ENCODE measurements at places on chromosomes 7 and 10.

DNA sequence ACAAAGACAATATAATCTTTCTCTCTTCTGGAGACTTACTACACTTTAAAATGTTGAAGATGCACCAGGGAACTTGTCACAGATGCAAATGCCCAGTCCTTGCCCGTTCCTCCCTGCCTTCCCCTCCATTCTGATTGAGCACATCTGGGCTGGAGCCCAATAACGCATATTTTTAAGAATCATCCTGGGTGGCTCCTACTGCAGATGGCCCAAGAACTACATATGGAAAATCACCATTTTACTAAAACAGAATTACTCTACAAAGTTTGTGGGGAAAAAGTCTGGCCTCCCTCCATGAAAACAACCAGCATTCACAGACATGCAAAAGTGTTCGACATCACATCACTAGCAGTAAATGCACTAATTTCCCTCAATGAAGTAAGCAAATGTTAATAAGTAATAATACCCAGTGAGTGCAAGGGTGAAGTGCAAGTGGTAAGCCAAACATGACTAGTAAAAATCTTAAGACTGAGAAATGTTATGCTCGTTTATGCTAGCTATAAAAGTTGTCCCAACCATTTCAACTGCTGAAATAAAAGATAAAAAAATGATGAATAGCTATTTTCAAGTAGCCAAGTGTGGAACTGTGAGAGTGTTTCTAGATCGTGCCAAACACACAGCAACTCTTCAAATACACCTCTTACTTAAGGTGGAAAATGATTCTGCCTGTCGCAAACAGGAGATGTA, 43.5 kb downstream of the TSPAN12 start:
- no peak for ATAC-seq

DNA sequence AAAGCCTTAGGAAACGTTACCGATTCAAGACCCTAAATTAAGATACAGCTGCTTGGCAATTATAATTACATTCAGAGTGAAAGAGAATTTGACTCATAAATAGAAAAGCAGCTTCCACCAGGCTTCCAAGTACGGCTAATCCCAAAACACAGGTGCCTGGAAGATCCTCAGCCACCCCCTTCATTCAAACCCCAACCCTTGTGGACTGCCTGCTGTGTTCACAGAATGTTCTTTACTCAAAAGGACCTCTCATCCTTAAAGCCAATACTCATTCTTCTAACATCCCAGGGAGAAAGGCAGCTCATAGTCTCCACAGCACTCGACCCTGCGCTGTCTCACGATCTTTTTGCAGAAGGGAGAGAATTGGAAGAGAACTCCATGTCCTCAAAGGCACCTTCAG, 32.9 kb downstream of the RNF32 start:
- ATAC-seq, result no peak

- no peak for ATAC-seq
Observed at GRCh38 chr7:109259151-109259550, 689.5 kb downstream of the DNAJB9 start.

DNA sequence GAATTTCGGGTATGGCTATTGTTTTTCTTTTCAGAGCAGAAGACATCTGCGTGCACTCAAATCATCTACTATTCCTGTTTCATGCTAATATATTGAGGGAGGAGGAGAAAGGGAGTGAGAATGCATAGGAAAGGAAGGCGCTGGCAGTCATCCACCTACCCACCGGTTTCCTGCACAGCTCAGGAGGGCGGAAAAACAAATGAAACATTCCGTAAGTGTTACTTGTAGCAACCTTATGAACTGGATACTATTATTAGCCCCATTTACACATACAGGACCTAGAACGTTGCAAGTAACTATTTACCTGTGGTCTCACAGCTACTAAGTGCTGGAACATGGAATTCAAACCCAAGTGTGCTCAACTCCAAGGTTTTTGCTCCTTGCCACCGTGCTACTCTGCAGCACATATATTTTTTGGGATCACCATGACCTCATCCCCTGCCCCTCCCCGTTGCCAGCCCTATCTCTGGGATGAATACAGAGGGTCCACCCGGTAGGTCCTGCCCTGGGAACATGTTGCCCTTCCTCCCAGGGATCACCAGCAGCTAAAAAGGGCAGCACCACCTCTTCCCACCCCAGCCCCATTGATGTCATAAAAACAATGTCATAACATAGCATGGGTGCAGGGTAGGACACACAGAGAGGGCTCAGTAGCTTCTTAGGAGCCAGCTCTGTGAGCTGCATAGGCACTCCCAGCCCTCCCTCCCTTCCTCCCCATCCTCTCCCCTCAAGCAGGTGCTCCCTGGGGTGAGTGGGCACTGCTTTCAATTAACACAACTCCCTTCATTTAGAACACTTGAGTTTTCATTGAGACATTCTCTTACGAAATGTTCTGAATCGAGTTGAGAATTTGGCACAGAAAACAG, 16.9 kb downstream of the GFRA1 start:
- no peak for ATAC-seq

DNA sequence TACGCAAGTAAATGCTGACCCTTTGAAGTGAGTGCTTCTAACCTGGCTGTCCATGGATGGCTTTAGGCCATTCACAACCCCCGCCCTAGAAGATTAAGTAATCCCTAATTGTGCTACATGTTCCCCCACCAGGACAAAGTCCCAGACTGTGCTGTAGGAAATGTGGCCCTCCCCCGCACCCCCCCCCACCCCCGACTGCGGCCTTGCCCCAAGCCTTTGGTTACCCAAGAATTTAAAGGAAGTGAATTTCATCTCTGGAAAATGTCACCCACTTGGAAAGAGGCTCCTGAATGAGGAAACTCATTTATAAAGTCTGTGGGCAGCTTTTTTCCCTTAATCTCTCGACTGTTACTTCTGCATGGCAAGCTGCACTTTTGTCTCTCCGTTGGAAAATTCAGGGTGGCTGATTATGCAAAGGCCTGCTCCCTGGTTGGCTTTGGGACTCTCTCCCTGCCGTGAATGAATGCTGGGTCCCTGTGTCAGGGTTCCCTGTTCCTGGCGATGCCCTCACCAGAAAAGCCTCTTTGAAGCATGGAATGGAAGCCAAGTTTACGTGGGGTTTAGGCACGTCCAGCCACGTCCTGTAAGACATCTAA, 31.4 kb upstream of the AQP1 start:
- no peak for ATAC-seq

DNA sequence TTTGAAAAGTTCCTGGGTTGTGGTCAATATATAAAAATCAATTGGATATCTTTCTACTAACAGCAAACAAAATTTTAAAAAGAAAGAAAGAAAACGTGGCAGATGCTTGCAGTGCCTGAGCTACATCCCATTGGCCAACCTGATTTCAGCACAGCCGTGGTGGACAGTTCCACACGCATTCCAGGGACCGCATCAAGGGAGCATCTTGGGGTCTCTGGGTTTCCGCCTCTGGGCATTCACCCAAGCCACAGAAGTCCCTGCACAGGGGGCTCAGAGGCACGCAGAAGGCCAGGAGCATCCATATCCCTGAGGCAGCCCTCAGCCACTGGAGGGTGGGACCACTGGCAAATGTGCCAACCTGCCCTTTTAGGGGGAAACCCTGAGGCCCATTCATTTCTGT, 254.5 kb upstream of the RNF32 start:
- ATAC-seq, result no peak

DNA sequence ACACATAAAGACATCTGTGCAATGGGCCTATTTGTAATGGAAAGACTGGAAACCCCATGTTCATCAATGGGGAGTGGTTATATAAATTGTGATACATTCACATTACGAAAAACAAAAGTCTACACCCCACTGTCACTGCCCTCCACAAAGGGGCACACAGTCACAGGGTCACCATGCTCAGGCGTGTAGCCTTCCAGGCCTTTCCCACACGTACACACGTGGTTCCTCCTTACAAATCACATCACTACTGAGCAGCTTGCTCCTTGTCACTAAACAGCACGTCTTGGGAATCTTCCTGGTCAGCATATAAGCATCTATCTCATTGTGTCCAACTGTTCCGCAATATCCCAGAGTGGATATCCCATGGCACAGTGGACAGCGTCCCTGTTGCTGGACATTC, 163.1 kb downstream of the SLIT1 start:
- no peak for ATAC-seq

- ATAC-seq, result no peak
Observed at GRCh38 chr7:106681815-106682495, 21.0 kb upstream of the CCDC71L start.

DNA sequence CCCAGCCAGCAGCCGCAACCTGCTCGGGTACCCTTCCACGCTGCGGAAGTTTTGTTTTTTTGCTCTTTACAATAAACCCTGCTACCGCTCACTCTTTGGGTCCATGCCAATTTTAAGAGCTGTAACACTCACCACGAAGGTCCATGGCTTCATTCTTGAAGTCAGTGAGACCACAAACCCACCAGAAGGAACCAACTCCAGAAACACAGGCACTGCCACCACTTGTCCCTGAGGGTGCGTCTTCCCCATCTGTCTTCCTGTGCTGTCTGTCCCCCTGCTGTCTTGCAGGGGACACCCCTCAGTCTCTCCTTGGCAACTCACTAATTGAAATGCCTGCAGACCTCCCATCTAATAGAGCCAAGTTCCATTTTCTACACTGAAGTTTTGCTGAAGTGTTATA, 48.5 kb upstream of the RSU1 start:
- no peak for ATAC-seq

DNA sequence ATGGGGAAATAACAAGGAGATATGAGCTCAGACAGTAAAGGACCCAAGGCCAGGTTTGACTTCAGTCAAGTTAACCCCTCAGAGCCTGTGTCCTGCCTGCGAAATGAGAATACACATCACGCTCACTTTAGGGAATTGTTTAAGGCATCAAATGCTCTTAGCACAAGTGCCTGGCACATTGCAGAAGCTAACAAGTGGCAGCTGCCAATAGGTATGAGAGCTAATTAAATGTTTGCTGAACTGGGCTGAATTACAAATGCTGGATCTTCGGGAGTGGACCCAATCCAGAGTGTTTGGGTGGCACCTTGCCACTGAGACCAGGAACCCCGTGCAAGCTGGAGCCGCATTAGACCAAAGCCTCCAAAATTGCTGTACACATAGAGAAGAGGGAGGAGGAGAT, 136.8 kb downstream of the C10orf90 start:
- ATAC-seq, result no peak

GRCh38 chr10:125778556-125778955, 2.9 kb upstream of the MMP21 start:
- ATAC-seq, result no peak

DNA sequence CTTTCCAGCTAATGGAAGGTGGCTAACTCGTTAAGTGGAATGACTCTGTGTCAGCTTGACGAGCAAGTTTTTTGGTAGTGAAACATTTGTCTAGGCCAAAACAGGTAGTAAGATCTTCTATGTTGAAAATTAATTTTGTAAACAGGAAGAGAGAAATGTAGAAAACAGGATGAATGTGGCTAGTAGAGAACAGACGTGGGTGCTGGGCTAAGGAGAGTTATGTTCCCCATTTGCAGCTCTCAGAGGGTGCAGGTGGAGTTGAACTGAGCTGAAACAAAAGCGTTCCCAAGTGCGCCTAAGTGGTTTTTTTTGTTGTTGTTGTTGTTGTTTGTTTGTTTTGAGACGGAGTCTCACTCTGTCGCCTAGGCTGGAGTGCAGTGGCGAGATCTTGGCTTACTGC, 59.5 kb upstream of the SRPK2 start:
- ATAC-seq, result no peak

- no peak for ATAC-seq
Observed at GRCh38 chr10:96701265-96701664, 19.0 kb downstream of the PIK3AP1 start.

GRCh38 chr10:126503392-126504062, 115.2 kb upstream of the ADAM12 start:
- no peak for ATAC-seq

GRCh38 chr7:151482883-151483710, 36.6 kb downstream of the RHEB start:
- no peak for ATAC-seq

DNA sequence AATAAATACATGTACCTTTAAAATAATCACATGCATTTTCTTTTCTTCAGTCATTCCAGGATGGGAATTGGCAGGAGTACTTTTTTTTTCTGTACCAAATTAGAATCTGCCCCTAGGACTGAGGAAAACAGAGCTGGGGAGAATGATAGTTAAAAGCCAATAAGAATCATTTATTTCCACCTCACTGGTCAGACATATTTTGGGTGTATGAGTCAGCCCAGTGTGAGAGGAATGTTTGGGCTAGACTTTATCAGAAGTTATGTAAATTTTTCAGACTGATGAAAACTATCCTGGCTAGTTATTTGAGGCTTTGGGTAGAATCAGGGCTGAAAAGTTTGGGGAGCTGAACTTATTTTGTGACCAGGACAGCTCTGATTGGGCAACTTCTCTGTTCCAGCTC, 303.1 kb upstream of the NPSR1 start:
- no peak for ATAC-seq

GRCh38 chr7:9869151-9869550, 1104.5 kb upstream of the PHF14 start:
- ATAC-seq, result no peak

GRCh38 chr7:80923211-80923612, 4.4 kb upstream of the SEMA3C start:
- no peak for ATAC-seq

GRCh38 chr7:64101943-64102655, 56.9 kb downstream of the ZNF727 start:
- no peak for ATAC-seq

- no peak for ATAC-seq
Observed at GRCh38 chr10:128059266-128059981, 66.8 kb downstream of the MKI67 start.

DNA sequence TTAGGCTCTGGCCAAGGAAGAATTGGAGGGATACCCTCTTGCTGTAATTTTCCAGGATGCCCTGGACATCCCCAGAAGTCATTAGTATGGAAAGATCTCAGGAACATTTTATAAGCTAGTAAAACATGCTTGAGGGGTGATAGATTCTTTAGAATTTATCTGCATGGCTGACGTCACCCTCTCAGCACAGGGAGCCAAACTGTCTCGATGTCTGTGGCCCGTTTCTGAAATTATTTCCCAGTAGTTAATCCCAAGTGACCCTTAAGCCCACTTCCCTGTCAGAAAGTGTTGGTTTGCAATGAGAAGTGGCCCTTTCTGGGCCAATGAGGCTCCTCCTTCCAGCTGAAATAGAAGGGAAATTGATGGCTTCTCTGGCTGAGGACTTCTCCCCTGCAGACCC, 184.5 kb upstream of the BMPER start:
- ATAC-seq, result no peak

GRCh38 chr10:129511758-129512157, 44.7 kb downstream of the MGMT start:
- no peak for ATAC-seq

DNA sequence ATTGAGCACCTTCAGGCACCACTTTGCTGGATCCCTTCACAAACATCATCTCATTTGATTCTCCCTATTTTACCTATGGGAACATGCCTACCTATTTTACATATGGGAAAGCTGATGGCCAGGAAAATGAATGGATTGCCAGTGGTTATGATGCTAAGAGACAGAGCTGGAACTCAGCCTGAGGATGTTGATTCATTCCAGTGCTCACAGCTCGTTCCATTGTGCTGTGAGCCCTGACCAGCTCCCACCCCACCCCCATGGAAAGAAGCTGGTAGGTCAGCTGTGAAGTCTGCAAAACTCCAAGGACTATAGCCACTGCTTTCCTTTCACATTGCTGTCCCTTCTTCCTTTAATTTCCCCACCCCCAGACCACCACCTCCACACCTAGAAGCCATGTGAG, 9.6 kb downstream of the UBTD1 start:
- no peak for ATAC-seq

Data from activated CD4-positive, CD25-positive, alpha-beta regulatory T cell treated with anti-CD3 and anti-CD28 coated beads, Interleukin-2, amount 50 U/mL, for 24 hours (primary cell).